ENCODE measurements at places on chromosomes 1 and 21.

GRCh38 chr1:24568475-24568874, 12.6 kb downstream of the NCMAP start:
- DNase-seq, result no peak

DNA sequence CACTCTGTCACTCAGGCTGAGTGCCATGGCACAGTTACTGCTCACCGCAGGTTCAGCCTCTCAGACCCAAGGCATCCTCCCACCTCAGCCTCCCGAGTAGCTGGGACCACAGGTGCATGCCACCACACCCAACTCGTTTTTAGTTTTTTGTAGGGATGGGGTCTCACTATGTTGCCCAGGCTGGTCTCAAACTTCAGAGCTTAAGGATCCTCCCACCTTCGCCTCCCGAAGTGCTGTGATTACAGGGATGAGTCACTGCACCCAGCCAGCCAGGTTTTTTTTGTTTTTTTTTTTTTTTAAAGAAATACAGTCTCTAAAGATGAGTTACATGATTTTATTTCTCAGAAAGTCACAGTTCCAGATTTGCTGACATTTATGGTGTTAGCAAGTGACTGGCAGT, 29.0 kb downstream of the BACE2 start:
- DNase-seq, result no peak

GRCh38 chr1:228646717-228647522, 88.4 kb upstream of the RHOU start:
- DNase-seq, result peak; percentile 6

GRCh38 chr1:94962409-94963265, 35.7 kb upstream of the CNN3 start:
- peak; percentile 45 for DNase-seq

GRCh38 chr1:156704166-156704711, 1.1 kb downstream of the CRABP2 start:
- DNase-seq, result no peak

DNA sequence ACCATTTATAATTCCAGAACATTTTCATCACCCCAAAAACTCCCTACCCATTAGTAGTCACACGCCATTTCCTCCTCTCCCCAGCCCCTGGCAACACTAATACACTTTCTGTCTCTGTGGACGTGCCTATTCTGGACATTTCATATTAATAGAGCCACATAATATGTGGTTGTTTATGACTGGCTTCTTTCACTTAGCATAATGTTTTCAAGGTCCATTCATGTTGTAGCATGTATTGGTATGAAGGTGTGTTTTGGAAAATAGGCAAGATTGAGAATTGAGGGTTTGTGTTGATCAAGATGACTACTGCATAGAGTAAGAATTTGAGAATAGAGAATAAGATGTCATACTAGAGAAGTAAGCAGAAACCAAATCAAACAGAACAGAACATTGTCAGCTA, 67.5 kb downstream of the ZFYVE9 start:
- DNase-seq, result no peak

DNA sequence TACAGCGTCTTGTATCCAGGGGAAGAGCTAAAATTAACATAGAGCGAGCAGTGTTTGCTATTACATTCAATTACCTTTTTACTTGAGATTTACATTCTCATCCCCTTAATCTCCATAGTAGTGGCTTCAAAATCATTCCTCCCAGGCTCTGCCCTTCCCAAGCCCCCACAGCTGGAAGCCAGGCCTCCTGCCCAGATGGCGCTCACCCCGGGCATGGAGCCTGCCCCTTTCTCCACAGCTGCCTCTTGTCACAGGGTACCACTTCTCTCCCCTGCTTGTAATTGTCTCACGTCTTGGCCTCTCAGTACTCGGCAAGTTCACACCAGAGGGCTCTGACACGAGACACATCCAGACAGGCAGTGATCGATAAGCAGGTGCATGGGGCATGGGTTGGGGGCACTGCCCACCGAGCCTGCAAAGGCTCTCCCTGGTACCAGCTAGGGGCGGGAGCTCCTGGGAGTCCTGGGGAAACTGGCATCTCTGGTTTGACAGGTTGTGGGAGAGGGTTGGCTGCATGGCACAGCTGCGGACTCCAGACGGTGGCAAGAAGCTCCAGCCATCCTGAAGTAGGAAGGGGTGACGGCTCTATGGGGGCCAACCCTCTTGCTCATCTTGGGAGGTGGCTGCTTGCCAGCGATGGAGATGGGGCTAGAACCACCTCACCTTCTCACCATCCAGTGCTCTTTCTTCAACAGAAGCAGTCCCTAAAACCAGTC, 20.1 kb downstream of the CASZ1 start:
- DNase-seq, result no peak

DNA sequence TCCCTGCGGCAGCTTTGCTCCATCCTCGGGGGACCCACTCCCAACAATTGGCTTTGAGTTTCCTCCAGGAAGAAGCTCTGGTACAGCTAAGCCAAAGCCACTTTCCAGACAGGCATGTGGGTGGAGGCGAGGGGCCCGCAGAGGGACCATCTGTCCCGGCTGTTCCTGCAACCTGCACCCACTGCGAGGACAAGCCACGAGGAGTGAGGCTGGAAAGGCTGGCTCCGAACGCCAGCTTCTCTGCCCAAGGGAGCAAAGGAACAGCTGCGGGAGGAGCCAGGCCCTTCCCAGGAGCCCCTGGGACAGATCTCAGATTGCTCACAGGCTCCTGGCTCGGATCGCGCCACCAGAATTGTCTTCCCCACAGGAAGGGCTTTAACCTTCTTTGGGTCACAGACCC, 28.3 kb upstream of the PEF1 start:
- no peak for DNase-seq

DNA sequence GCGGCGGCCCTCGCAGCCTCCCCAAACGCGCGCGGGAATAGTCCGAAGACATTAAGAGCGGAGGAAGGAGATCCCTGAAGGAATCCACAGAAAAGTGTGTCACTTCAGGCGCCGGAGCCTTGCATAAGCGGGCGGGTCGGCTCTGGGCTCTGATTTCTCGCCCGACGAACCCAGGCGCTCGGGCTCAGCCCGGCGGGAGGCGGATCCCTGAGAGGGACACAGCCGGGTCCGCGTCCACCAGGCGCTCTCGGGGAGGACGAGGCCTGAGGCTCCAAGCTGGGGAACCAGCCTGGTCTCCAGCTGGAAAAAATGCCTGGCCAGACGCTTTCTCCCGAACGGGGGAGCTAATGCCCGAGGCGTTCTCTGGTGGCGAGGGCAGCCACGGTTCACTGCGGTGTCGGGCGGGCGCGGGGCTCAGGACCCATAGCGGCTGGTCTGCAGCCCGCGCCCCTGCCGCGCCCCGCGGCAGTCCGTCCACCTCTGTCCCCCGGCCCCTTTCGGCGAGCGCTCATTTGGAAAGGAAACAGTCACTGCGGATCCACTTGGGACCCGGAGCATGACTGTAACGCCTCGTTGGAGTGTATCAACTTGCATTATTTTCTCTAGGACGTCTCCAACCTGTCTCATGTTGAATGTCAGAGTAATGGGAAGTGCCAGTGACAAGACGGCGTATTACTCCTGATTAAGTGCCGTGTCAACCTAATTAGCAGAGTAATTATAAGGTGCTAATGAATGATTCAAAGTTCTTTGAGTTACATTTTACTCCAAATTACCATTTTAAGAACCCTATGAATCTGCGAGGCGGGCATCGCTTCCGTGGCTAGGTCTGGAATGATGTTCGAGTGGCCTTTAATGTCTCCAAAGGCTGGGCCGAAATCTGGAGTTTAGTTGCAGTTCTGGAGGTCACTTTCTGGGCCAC, 1.6 kb upstream of the BARHL2 start:
- no peak for DNase-seq

DNA sequence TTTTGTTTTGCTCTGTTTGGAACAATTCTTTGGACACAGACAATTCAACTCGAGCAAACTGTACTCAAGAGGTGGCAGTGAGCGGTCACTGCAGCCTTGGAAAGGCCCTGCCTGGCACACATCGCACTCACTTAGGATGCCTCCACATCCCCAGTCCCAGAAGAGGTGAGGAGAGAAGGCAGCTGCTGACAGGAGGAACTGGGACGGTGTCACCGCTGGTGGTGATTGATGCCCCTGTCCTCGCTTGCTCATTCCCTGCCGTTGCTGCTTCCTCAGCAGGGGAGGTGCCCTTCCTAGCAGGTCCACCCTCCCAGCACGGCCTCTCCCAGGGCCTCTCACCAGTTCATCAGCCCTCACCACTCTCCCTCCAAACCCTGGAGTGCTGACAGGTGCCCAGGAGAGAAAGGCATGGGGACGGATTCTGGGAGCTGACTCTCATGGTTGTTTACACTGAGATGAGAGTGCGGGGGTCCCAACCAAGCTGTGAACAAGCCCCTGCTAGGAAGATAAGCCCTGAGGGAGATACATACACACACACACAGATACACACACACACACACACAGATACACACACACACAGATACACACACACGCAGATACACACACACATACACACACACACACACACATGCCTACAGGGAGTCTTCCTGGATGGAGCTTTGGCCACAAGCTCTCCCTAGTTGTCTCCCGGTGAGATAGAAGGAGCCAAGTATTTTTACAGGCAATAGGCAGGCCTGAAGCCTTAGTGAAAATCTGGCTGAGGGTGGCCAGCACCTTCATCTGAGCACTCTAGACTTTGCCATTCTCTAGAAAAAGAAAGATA, 101.1 kb downstream of the CDC7 start:
- DNase-seq, result no peak
